ENCODE measurements at places on chromosomes 3 and 15.

DNA sequence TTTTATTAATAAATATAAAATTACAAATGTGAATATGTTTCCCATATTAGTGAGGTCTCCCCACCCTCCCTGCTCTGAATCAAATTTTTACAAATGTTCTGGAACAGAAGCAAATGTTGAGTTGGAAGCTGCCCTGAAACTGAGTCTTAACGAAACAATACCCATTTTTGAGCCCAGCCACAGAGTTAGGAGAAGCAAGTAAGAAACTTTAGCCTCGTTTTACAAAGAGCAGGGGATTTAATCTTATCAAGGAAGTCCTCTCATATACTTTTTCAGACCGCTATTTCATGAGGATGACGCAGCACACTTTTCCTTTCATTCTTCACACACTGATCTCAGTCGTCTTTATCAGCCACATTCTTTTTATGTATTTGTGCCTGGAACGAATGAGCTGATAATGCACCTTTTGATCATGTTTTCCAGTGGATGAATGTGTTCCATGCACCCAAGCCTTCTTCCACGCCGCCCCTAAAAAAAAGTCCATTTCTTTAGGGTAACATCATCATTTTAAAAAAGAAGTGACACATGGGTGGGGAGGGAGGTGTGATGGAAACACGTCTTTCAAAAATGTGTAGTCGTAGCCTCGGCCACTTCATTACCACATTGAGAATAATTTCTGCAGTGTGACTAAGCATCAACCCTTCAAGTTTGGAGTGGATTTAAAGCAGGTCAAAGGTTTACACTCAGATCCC is 48.1 kb downstream of the SETMAR start:
- no peak for DNase-seq

DNA sequence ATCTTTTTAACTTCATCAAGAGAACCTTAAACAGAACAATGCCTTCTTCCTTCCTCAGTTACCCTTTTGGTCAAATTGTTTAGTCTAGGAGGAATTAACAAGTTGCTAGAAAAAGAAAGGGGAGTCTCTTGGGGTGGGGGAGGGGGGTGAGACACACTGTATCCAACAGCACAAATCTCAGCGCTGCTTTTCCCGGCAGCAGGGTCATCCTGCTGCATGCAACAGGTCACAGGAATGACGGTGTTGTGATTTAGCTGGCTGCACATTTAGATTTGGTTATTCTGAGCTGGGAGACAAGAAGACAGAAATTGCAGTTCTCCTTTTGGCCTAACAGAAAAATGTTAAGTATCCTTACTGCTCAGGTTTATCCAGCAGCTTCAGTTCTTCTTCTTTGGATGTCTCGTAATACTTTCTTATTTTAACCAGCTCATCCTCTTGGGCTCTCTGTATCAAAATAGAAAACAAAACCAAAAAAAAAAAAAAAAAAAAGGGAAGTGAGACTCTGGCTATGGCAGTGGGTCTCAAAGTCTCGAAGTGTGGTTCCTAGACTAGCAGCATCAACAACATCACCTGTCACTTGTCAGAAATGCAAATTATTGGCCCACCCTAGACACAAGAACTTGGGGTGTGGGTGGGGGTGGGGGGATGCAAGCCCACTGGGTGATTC is 190.5 kb downstream of the GREM1 start:
- DNase-seq, result peak; percentile 6

- no peak for DNase-seq
Measured at GRCh38 chr15:41583795-41584194, 24.8 kb downstream of the TYRO3 start.

DNA sequence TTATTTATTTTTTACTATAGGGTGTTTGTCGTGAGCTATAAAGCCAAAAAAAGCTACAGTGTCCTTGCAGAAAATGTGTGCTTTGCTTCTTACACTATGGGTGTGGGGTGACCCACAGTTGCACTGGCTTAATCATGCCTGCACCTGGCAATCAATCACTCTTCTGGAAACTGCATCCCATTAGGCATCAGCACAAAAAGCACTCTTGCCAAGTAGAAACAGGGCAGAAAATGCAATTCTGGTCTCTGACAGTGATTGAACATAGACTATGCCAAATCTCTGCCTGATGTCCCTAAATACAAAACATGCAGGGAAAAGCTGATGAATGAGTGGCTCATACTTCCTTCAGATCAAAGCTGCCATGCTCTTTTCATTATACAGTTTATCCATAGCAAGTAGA is 30.4 kb upstream of the PLAAT1 start:
- DNase-seq, result no peak

GRCh38 chr3:138197058-138197457 is 10.0 kb downstream of the ARMC8 start:
- DNase-seq, result peak; percentile 48

- DNase-seq, result no peak
Measured at GRCh38 chr3:177447938-177448337, 250.7 kb upstream of the TBL1XR1 start.

DNA sequence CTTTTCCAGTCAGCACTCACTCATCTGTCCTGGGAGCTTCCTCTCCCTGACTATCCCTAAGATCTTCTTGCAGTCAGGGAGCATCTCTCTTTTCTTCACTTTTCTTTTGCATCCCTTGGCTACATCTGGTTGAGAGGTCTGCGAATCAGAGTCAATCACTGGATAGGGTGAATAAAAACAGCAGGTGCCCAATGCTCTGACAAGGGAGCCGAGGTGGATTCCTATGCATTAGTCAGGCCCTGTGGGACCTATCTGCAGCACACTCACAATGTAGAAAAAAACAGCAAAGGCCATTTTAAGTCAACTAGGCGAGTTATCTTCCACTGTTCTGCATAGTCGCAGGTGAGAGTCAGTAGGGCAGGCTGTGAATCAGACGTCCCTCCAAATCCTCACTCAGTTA is 35.5 kb downstream of the DZIP1L start:
- no peak for DNase-seq

GRCh38 chr3:50154476-50154839 is 666 bp upstream of the SEMA3F start:
- DNase-seq, result no peak

DNA sequence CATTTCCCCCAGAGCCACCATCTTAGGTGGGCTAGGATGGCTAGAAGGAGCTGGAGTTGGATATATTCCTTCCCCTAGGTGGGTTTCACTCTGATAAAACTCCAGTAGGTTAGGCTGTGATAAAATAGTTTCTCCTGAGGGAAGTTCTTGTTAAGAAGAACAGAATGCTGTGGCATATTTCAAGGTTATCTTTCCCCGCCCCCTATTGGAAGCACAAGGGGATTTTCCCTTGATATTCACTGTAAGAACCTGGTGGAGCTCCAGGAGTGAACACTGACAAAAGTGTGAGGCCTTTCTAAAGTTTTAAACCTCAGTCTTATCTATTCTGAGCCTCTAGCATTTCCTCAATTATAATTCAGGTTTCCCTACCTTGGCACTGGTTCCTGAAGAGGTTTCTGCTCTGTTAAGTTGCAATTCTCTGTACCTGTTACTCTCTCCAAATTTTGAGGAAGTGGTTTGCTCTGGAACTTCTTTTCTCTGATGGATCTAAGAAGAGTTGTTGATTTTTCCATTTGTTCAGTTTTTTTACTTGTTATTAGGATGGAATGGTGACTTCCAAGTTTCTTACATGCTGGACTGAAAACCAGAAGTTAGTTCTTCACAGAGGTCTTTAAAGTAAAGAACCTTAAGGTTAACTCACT is 113.5 kb downstream of the GMPS start:
- no peak for DNase-seq

DNA sequence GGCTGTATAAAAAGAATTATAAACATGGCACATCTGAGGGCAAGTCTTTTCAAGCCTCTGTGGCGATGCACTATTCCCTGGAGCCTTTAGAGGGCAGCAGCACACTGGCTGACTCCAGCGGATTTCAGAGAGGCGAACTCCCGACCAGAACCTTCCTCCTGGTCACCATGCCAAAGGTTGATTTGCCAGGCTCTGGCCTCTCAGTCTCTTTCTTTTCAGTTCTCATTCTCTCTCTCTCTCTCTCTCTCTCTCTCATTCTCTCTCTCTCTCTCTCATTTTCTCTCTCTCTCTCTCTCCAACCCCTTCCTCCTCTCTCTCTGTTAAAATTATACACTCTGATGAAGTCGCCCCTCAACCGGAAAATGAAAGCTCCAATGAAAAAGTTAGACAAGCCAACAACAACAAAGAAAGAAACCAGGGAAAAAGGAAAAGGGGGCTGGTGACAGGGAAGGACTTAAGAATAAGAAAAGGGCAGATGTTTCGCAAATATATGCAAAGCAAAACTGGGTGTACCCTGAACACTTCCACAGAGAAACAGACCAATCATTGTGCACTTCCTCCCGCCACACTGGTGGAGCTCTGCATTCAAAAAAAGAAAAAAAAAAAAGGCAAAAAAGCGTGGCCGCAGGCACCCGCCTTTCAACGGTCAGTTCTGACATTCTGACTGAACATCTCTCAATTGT is 90.2 kb downstream of the TIGIT start:
- DNase-seq, result peak; percentile 70

DNA sequence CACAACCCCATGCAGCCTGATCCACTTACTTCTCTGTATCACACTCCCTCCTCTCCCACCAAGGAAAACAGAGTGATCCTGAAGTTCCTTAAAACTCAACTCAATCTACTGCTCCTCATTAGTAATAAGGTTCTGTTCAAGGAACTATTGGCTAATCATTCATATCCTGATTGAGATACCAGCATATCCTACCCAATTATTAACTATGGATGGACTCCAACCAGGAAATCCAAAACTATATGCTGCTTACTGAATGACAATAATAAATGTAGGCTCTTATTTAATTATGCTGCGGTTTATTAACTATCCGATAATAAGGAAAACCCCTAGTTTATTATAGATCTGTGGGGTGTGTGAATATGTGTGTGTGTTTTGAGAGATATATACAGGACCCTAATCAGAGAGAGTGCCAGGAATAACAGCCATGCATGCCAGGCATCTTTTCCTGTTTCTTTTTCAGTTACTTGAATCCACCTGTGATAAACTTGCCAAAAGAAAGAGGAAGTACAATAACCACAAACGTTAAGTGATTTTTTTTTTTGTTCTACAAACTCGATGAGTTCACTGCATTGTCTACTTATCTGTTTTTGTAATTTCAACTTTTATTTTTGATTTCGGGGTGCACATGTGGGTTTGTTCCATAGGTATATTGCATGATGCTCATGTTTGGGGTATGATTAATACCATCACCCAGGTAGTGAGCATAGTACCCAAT is 1031.7 kb upstream of the CFAP20DC start:
- no peak for DNase-seq

GRCh38 chr15:39605146-39605545 is 24.3 kb downstream of the THBS1 start:
- no peak for DNase-seq

- DNase-seq, result no peak
Measured at GRCh38 chr3:105791919-105792786, 76.7 kb downstream of the CBLB start.

GRCh38 chr15:60006873-60007272 is 2.8 kb downstream of the FOXB1 start:
- DNase-seq, result no peak

GRCh38 chr15:68151277-68151676 is 53.9 kb downstream of the CALML4 start:
- DNase-seq, result no peak

- no peak for DNase-seq
Measured at GRCh38 chr3:152519376-152519775, 250.6 kb downstream of the MBNL1 start.

DNA sequence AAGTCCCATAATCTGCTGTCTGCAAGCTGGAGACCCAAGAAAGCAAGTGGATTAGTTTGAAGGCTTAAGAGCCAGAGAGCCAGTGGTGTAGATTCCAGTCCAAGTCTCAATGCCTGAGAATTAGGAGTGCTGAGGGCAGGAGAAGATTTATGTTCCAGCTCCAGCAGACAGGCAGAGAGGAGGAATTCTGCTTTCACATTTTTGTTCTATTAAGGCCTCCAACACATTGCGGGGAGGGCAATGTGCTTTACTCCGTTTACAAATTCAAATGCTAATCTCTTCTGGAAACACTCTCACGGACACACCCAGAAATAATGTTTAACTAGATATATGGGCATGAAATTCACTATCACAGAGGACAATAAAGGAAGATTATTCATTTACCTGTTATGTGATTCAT is 54.0 kb downstream of the DPH6 start:
- DNase-seq, result no peak

GRCh38 chr15:61186905-61187741 is 42.0 kb downstream of the RORA start:
- DNase-seq, result no peak

DNA sequence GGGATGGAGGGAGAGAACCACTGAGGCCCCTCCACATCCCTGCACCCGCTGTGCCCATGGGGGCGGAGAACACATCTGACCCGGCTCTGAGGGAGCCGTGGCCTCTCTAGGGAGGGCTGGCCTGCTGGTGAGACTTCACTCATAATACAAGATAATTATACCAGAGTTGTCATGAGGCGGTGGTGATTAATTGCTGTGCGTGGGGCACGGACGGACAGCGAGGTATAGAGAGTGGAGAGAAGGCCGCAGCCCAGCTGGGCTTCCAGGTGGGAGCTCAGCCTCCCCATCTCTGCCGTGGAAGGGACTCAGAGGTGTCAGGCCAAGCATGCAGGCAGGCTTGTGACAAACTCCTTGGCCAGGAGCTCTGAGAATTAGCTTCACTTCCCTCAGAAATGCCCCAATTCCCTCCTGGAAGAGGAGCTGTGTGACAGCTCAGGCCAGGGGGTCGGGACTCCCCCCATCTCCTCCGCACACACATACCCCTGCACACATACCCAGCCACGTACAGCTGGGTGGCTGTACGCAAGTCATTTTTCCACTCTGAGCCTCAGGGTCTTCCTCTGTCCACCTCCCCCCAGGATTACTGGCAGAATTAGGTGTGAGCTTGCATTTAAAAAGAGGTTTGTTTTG is 6.0 kb upstream of the GATA2 start:
- no peak for DNase-seq

GRCh38 chr3:119555309-119555735 is 4.1 kb downstream of the CD80 start:
- DNase-seq, result no peak

DNA sequence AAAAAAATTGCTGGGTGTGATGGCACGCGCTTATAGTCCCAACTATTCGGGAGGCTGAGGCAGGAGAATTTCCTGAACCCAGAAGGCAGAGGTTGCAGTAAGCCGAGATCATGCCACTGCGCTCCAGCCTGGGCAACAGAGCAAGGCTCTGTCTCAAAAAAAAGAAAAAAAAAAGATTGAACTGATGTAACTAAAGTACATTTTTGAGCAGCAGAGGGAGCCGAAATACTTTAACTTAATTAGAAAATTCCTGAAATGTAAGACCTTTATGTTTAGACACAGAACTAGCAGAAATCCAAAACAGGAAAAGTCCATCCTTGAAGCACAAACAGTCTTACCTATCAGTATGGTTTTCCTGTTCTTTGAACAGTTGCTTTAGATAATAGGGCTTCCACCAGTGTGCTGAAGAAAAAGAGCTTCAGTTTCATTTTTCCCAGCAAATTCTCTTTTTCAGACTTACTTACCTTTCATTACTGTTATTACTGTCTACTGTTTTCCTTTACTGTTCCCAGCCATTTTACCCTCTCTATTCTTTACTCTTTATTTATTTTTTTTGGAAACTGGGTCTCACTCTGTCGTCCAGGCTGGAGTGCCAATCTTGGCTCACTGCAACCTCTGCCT is 33.4 kb upstream of the ZNF609 start:
- DNase-seq, result no peak

Measured in nephron progenitor cell (in vitro differentiated cells).